ENCODE measurements at places on chromosomes 4 and X.
A peak's percentile ranks its signal among the peaks of the same experiment; 100 is the strongest.

DNA sequence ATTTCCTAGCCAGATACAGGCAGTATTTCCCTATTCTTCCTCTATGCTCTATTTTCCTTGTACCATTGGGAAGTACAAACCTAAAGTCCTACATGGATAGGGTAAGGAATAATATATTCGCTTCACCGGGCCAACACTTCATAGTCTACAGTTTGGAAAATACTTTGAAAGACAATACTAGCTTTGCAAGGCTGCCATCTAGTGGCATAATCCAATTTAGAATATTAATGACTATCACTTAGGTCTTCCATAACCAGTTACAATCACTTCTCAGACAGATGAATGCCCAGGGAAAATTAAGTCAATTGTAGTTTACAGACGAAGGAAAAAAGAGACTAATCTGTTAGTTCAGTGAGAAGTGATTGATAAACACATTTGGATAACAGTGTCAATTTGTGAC lies 141.0 kb upstream of the FAM47C start:
- peak; percentile 8 for DNase-seq

DNA sequence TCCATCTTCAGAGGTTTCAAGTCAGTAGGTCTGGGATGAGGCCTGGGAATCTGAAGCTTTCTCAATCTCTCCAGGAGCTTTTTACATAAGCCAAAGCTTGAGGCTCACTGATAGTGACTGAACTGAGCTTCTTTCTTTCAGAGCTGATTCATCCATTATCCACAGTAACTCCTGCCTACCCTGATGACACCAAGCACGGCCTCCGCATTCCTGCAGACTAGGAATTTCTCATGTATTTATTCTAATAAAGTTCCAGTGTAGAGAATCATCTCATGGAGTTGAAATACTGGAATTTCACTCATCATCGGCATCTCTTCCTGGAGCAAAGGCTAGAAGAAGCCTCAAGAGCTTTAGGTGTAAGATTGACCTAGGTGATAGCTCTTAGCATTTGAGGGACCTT lies 12.1 kb upstream of the DCTD start:
- DNase-seq = no peak

DNA sequence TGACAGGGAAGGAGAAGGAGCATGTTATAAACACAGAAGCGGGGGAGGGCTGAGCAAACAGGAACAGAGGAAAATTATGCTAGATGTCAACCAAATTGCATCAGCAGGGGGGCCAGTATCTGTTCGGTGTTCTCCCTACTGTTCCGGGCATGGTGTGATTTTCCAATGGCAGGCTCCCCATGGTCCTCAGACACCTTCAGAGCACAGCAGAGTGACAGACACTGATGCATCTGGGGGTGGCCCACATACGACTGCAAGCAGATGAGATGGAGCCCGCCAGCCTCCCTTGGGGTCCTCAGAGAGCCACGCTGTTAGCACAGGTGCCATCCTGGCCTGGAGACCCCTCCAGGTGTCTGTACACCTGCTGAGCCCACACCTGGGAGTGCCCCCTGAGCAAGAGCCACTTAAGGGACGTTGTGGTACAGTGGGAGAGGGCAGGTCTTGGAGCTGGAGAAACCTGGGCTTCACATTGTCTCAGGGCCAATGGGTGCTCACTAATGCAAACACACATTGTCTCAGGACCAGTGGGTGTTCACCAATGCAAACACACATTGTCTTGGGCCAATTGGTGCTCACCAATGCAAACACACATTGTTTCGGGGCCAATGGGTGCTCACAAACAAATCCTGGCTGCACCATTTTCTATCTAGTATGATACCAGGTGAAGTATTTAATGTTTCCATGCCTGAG lies 95.4 kb downstream of the SLC2A9 start:
- no peak for DNase-seq

GRCh38 chr4:186807808-186808629 lies 84.4 kb upstream of the FAT1 start:
- no peak for DNase-seq

DNA sequence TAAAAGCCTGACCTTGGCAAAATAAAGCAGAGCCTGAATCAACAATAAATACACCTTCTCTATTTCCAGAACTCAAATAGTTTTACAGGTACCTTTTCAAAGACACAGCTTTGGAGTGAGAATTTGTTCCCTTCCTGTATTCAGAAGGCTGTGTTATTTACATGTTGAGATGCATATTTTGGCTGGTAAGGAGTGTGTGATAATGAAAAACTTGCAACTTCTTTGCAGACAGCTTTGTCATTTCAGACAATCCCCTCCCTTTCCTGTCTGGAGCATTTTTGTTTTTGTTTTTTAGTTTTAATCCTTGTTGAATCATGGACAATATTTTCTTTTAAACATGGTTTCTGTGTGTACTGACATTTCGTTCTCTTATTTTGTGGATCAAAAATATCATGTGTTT lies 493.8 kb downstream of the FAT4 start:
- no peak for DNase-seq

Measured in D341Med (cell line).